ENCODE measurements at places on chromosomes 12 and 14.

- DNase-seq, result no peak
Measured at GRCh38 chr12:52452101-52452500, at the start of gene KRT6B. Gene KRT6B, minus strand, starts transcription at chr12:52452146. Its CDS starts 68 bp downstream, at chr12:52452078.

GRCh38 chr14:99612071-99612737 lies 8.2 kb upstream of the CCDC85C start:
- peak; percentile 5 for DNase-seq

DNA sequence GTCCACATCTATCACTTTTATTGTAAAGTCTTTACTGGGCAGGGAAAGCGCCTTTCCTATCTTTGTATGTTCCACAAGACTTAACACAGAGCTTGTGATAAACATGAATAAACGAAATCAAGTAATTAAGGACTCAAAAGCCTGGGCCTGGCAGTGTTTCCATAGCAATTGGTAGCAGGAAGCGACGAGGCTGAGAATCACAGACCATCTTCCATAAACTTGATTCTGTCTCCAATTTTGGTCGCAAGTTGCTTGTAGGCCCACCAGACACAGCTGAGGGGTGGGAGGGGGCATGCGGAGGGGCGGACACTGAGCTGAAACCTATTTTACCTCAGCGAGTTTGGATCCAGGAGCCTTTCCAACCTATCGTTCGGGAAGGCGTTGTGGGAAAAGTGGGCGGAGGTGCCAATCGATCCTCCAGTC lies 302 bp downstream of the CCDC38 start:
- DNase-seq, result no peak

GRCh38 chr14:54646626-54647025 lies 79.7 kb downstream of the SAMD4A start:
- DNase-seq, result no peak

DNA sequence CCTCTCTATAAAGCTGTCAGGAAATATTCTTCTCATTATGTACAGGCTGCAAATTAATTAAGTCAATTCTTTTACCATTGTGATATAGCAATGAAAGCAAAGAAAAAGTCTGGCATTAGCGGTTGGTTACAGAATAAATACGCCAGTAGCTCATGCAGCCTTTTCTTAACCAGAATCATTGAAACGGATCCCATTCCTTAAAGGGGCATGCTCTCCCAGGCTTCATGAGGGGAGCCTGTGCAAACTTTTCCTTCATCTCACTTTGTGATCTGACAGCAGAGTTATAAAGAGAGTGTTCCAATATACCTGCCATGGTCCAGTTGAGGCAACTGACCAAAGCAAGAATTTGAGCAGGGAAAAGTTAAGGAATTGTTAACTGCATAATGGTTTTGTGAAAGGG lies 337.7 kb downstream of the EMP1 start:
- DNase-seq, result no peak

DNA sequence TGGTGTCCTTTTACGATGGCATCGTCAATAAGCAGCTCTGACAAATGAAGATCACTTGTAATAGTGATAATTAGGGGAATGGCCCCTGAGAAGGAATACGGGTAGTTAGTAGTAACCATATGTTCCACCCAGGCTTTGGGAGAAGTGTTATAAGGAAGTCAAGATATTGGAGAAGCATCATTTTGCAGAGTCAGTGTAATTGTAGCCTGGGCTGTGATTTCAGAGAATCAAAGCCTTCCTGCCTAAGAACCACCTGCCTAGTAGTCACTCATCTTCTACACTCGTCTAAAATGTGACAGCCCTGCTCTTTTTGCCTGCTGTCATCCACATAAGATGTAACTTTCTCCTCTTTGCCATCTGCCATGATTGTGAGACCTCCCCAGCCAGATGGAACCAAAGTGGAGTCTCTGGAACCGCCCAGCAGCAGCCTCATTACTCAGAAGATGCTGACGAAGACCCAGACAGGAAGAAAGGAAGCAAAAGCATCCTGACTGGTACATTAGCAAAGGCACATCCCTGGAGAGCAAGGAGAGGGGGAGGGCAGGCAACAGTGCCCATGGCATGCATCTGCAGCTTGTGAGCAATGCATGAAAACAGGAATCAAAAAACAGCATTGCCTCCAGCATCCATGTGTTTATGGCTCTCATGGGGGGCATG lies 12.6 kb upstream of the EDDM3A start:
- no peak for DNase-seq

DNA sequence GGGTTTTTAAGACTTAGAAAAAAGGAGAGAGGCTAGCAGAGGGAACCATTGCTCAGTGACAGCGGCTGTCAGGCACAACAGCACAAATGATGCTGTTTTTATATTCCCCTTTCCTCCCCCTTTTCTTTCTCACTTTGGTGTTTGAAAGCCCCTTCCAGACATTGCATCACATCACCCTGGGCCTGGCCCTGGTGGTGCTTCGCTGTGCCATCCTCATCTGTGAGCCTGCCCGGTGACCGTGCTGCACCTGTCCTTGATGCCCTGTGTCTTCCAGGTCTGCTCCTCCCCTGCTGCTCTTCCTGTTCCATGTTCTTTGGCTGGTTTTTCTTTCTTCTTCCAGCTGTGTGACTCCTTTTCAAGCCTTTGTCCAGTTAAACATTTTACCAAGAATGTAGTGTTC lies 24.8 kb downstream of the KLC1 start:
- peak; percentile 33 for DNase-seq
